Activated CD4-positive, alpha-beta T cell treated with anti-CD3 and anti-CD28 coated beads for 24 hours (primary cell): ENCODE measurements at places on chromosomes 3 and 15.

DNA sequence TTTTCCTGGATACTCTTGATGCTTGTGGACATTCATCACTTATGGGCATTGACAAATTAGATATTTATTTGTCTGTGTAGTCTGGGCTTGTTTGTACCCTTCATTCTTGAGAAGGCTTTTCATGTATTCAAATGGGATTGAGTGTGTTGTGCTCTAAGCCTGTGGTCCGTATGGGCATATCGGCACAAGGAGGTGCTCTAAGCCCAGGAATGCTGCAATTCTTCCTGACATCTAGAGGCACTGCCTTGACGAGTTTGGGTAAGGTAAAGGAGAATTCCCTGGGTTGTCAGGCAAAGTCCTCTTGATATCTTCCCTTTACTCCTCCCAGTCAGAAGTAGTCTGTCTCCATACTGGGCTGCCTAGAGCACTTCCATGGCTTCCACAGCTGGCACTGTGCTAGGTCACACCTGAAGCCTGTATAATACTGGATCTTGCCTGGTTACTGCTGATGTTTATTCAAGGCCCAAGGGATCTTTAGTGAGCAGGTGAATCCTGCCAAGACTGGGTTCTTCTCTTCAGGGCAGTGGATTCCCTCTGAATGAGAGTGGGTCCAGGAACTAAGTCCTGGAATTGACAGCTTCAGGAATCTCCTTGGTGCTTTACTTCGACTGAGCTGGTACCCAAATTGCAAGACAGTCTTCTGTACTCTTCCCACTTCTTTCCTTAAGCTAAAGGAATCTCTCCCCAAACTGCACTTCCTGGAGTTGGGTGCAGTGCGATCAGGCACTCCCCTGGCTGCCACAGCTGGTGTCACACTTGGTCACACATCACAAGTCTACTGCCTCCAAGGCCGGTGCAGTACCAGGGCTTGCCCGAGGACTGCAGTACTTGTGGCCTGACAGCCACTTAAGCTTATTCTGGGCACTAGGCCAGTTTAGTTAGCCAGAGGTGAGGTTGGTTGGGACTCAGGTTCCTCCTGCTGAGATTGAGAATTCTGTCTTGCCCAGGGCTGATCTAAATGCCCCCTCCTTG, 46.0 kb downstream of the GALK2 start:
- no peak for DNase-seq

GRCh38 chr15:96261575-96262034, 68.9 kb upstream of the NR2F2 start:
- no peak for DNase-seq

DNA sequence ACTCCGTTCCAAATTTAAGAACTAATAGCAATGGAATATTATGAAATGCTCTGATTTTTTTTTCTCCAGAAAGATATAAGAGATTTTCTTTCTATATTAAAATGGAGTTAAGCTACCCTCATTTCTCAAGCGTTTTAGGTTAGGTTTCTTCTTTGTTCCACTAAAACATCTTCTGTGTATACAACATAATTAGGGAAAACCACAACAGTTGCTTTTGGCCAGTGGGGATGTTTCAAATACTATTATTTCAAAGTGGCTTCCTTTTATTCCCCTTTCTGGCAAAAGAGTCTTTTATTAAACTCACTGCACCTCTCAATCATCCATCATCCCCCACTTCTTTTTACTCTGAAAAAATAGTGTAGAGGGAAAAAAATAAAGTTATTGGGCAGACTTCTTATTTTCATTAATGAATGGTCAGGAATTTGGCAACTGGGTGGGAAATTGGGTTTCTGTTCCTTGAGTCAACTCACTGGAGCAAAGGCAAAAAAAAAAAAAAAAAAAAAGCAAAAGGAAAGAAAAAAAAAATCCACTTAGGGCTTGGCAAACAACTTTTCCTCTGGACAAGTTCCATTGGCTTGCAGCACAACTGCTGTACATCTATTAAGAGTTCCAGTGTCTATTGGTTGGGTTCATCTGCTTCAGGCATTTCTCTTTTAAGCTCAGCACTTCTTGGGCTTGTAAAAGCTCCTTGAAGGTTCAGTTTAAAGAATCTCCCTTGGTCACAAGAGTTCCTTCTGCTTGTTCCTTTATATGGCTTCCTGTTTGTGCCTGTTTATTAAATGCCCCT, 963.4 kb downstream of the ROBO1 start:
- DNase-seq = no peak

DNA sequence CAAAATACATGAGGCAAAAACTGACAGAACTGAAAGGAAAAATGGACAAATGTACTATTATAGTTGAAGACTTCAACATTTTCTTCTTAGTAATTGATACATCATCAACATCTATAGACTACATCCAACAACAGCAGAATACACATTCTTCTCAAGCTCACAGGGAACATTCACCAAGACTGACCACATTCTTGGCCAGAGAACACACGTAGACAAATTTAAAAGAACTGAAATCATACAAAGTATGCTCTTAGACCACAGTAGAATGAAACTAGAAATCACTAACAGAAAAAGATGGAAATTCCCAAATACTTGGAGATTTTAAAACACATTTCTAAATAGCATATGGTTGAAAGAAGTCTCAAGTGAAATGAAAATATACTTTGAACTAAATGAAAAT, 55.1 kb upstream of the NSMCE3 start:
- DNase-seq = no peak

- no peak for DNase-seq
Measured at GRCh38 chr3:72448858-72449257, 399.4 kb downstream of the SHQ1 start.

GRCh38 chr3:4356546-4357410, 53.6 kb downstream of the SETMAR start:
- no peak for DNase-seq

GRCh38 chr3:133152056-133152455, 113.9 kb downstream of the TMEM108 start:
- DNase-seq = no peak

GRCh38 chr15:58551084-58551763, 119.4 kb downstream of the LIPC start:
- no peak for DNase-seq

GRCh38 chr3:108287146-108287545, 9.2 kb upstream of the HHLA2 start:
- no peak for DNase-seq

DNA sequence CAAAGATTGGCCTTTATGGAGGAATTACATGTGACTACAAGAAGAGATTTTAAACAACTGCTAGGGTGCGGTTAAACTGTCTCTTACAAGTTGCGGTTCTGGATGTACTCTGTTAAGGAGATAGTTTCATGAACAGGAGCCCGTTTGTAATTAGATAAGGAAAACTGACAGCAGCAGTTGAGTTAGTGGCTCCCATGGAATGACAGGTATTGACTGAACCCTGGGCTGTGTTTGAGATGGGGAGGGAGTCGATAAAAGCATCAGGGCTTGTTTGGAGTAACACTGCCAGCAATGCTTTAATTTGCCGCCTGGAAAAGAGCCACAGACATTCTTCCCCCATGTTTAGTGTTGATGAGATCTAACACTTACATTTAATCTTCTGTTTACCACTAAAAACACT, 139.9 kb downstream of the ROBO2 start:
- no peak for DNase-seq

DNA sequence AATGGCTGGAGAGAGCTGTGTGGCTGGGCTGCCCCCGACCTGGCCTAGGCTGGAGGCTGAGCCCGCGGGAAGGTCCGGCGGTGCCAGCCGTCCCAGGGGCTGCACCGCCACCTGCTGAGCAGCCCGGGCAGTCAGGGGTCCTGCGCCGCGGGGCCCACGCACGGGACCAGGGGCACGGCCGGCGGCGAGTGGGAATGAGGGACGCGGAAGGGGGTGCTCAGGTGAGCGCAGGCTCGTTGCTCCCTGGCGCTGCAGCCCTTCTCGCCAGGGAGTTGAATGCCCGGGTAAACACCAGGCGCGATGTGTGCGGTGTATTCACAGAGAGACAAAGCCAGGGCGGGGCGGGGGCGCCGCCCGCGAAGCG, 666 bp upstream of the SEMA3F start:
- DNase-seq = no peak

GRCh38 chr3:195907934-195908693, at the start of gene TNK2:
TNK2 (minus strand) TSS chr3:195908551; CDS start chr3:195888588, 19,963 bp downstream.
- DNase-seq = no peak

DNA sequence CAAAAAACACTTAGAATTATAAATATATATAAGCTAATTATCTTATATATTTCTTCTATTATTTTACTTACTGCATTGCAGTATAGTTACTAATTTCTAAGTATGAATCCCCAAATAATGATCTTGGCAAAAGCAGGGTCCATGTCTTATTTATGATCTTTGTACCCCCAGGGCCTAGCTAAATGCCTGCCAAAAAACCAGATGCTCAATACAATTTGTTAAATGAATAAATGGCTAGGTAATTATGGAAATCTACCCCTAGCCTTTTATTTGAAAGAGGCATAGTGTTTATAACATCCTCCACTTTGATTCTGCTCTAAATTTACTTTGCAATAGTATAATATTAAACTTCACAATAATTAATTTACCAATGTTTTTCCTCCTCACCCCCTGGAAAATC, 69.5 kb downstream of the CSNK1G1 start:
- no peak for DNase-seq

DNA sequence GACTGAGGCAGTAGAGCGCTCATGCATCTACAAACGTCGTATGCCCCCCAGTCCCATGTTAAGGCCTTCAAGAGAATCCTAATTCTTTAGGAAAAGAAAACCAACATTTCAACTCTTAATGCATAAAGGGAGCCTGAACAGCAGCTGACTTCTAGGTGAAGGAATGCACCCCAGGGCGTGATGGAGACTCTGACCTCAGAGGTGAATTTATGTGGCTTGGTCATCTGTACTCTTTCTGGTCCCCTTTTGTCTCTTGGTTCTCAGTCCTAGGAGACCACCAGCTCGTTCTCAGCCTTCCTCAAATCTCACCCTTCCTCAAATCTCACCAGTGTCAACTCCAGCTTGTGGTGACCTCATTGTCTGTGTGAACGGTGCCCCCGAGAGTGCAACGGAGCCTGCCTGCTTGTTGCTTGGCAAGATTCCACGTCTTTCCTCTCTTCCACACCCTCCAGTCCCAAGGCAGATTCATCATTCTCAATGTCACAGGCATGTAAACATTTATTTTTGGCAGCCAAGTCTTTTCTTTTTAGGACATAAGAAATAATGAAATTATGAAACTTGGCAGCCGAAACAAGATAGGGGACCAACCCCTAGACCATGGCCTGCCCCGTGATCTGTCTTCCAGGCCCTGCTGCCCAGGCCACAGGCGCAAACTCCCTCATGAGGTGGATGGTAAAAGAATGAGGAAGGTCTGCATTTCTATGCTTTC, 166.2 kb downstream of the ADAMTS17 start:
- DNase-seq = no peak

DNA sequence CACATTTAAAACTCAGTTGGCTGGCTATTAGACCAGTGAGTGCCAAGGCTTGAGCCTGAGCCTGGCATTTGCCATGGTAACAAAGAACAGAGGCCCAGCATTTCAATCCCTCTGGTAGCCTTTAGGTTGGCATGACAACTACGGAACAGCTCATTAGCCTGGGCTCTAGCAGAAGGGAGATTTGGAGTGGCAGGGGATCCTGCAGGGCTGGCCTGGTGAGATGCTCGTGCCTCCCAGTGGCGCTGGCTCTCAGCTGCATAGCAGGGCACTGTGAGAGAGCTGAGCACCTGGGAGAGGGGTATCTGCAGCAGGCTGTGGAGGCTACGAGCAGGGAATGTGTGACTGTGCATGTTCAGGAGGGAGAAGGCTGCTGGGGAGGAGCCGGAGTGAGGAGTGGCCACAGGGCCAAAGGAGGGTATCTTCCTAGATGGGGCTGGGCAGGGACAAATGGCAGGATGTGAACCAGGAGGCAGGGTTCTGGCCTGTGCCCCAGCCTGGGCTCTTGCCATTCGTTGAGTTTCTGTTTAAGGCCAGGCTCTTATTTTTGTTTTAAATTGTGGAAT, 5.6 kb upstream of the ABTB1 start:
- DNase-seq = no peak

- no peak for DNase-seq
Measured at GRCh38 chr3:121481106-121481880, 64.5 kb downstream of the POLQ start.

GRCh38 chr3:23921052-23921511, 4.2 kb downstream of the RPL15 start:
- no peak for DNase-seq

DNA sequence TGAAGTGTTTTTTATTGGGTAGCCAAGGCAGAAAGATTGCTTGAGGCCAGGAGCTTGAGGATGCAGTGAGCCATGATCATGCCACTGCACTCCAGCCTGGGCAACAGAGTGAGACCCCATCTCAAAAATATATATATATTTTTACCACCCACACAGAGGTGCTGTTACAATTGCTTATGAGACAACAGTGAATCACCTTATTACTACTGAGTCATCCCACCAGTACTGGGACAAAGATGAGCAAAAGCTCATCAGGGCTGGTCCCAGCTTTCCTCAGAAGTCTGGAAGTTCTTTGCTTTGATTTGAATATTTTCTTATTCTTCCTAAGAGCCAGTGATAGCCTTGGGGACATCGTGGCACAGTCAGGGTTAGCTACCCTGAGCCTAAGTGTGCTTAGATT, 207.7 kb downstream of the SOX2 start:
- no peak for DNase-seq

DNA sequence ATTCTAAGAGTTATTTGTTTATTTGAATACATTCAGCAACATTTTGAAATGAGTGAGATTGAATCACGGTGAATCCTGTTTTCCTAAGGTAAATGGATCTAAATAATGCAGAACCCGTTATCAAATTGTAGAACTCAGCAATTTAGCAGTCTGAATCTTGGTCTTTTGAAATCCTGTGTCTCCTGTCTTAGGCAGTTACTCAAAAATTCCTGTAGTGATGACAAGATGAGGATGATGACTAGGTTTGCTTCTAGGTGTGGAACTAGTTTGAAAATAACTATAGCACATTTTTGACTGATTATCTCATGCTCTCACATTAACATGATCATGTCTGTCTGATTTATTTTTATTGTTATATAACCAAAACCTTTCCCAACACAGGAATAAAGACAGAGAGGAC, 115.0 kb downstream of the RAP2B start:
- no peak for DNase-seq

- no peak for DNase-seq
Measured at GRCh38 chr15:39154776-39155175, 426.1 kb upstream of the THBS1 start.

- no peak for DNase-seq
Measured at GRCh38 chr3:30855400-30856292, 38.8 kb downstream of the GADL1 start.

DNA sequence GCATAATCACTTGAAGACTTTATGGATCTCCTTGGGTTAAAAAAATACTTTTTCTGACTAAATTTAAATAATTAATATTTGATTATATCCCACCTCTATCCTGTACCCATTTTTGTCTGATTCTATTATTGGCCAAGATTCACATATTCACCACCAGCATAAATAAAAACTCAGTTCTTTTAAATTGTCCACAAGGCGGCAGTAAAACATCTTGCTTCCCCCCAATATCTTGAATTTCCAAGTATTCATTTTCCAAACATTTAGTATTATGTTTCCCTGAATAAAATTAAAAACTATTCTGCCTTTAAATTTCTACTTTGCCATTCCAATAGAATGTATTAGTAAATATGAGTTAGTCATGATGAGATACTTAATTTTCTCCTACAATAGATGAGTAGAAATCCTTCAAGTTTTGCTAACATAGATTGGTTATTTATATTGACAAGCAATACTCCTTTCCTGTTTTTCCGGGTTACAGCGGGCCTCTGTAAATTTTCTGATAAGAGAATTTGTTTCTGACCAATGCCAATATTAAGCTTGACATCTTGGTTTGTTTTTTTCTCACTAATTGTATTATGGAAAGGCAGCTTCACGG, 218.7 kb upstream of the MDFIC2 start:
- no peak for DNase-seq

- DNase-seq = no peak
Measured at GRCh38 chr3:100941041-100941440, 52.2 kb downstream of the ABI3BP start.

- DNase-seq = no peak
Measured at GRCh38 chr3:52454250-52454937, 553 bp upstream of the TNNC1 start.
